Left renal cortex interstitium (tissue), 4 donors: ENCODE measurements at places on chromosomes 11 and 22.

- DNase-seq: no peak
Observed at GRCh38 chr11:78941226-78941851, 366.7 kb upstream of the NARS2 start.

DNA sequence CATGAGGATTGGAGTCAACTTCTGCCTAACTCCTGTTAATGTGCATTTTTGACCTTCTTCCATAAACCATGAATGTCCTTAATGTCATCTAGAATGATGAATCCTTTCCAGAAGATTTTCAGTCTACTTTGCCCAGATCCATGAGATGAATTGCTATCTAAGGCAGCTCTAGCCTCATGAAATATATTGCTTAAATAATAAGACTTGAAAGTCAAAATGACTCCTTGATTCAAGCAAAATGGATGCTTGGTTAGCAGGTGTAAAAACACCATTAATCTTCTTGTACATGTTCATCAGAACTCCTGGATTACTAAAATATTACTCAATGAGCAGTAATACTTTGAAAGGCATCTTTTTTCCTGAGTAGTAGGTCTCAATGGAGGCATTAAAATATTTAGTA lies 238.5 kb upstream of the ZC3H12C start:
- DNase-seq: no peak

DNA sequence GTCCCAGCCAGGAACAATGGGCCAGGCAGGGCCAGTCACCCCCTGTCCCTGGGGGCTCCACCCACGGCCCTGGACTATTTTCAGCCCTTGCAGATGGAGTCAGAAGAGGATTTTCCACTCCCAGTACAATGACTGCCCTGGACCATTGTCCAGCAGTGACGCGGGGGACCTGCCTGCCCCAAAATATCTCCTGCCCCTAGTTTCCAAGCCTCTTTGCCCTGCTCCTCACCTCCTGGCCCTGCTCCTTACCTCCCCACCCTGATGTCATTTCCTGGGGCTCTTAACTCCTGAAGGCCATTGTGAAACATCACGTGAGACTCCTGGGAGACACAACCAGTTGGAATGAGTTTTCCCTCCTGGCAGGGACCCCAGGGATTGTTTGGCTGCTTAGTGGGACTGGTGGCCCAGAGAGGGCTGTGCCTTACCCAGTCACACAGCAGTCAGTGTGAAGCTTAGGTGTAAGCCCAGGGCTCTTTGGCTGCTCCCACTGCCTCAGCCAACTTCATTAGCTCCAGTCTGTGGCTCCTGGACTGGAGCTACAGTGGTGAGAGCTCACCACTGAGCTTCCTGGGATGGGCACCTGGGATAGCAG lies 22.2 kb downstream of the P2RY2 start:
- no peak for DNase-seq

- peak; percentile 90 for DNase-seq
Observed at GRCh38 chr11:57778318-57779037, 16.9 kb downstream of the CTNND1 start.

DNA sequence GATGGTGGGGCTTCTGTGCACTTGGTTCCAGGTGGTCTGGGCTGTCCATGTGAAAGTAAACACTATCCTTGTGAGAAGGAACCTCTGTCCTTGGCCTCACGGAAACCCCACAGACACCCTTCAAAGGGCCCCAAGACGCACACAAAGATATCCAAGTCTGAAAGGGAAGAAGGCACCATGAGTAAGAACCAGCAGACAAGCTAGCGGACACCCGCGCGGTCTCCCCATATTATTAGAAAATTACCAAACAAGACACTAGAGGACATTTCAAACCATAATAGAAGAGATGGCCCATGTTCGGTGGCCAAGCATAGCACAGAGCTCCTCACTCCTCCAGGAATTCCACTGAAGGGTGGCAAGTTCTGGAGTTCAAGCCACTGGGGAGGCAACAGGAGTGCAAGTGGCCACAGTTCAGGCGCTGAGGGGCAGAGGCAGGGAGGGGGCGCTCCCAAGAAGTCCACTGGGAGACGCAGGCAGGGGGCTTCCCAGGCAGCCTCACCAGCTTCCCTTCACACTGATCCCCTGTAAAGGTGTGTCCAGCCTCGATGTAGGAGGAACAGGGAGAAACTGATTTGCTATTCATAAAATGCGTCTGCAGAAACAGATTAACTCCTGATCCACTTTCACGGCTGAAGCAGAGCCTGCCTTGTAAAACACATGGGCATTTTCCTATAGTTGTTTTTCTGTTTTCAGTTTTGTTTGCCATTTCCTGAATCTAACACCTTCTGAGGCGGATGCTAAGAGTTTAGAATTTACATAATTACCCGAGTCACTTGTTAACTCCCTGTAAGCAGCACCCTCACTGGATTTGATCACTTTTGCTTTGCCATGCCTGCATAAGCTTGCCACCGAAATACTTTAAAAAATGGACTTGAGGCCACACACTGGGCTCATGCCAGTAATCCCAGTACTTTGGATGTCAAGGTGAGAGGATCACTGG lies 9.1 kb upstream of the PPARA start:
- DNase-seq: no peak

- no peak for DNase-seq
Observed at GRCh38 chr22:39959640-39960447, at the start of gene TMA7B. TSS of gene TMA7B (plus strand) at chr22:39960397. CDS start at chr22:39964375, 3,978 bp downstream.

DNA sequence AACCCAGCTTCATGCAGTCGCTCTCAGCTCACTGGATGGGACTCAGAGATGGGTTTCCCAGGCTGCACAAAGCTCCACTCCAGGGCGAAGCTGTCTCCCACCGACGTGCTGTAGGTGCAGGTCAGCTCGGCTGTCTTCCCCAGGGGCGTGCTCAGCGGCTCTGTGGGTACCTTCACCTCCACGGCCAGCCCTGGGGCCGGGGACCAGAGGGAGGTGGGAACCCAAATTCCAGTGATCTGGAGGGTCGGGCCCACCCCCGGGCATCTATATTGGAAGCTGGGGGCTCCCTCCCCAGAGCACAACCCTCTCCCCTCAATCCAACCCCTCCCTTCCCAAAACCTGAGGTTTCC lies 689 bp downstream of the VSIG2 start:
- no peak for DNase-seq

- no peak for DNase-seq
Observed at GRCh38 chr11:80899381-80899780, 1458.6 kb upstream of the TENM4 start.

DNA sequence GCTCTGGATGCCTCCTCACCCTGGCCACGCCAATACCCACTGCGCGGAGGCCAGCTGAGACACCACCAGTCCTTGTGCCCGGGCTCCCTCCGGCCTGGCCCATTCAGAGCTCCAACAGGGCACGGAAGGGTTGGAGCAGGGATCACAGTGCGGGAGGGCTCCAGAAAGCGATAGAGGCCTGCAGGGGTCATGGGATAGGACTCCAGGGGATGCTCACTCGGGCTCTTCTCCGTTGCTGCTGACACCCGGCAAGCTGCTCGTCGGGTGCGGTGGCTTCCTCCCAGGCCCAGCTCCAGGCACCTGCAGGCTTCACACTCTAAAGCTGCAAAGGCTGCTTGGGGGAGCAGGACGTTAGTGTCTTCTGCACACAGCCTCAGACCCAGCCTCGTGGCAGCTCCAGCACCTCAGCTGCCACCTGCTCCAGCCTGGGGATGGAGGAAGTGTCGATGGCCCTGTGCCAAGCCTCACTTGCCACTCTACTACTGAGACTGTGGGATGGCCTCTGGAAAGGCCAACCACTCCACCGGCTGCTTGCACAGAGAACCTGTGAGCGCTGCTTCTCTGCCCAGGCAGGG lies 10.6 kb downstream of the WNT7B start:
- no peak for DNase-seq

DNA sequence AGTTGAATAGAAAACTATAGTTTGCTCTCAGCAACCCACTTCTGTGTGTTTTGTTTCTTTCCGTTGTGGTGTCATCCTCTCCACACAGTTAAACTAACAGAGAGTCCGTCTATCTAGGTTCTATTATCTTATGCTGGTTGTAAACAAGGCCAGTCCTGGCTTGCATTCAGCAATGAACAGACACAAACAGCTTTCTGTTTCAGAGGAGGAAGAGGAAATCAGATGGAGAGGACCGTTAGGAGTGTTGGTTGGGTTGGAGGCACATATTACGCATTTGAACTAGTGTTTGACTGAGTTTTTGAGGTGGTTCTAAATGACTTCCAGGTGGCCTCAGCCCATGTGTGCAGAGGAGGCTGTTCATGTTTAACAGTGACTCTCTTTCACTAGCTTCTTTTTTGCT lies 129.5 kb upstream of the SORL1-AS1 start:
- DNase-seq: no peak

DNA sequence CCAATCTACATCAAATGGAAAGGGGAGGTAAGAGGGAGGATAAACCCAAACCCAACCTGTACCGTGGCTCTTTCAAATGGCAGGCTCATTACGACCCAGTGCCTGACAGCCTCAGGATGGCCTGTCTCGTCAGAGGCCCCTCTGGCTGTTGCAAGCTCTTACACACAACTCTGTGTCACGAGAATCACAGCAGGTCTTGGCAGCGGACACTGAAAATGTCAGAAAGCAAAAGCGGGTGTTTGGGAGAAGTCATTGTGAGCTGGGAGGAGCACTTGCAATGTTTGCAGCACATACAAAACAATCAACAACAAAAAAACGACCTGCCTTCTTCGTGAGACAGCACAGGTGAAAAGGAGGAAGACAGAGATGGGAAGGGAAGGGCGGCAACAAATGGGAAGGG lies 248.1 kb downstream of the OPCML start:
- no peak for DNase-seq

GRCh38 chr11:110571081-110571720 lies 141.0 kb downstream of the ARHGAP20 start:
- no peak for DNase-seq

- DNase-seq: no peak
Observed at GRCh38 chr11:94511932-94512781, at the start of gene C11orf97. TSS of gene C11orf97 (plus strand) at chr11:94512461. CDS start at chr11:94512529, 68 bp downstream.

DNA sequence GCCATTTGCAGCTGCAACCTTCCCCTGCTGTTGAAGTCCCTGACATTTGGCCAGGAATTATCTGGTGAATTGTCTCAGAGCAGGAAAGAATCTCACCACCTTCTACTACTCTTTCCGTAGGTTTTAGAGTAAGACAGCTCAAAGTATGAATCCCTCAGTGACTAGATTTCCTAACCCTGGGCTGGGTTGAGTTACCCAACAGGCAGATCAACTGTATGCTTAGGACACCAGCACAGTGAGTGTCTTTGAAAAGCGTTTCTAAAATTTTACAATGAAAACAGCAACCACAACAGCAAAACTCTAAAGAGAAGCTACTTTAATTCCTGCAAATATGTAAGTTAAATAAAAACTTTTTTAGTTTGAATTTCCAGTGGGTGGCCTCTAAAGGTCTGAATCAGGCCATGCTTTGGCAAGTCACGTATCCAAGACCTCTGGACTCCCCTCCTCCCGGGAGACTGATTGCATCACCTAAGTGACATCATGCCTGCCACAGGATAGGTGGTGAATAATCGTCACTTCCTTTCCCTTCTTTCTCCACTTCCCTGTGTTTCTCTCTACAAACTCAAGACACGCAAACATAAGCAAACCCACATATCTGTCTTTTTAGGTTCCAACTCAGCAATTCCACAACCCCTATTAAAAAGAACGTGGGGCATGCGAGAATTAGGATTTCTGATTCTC lies 7.8 kb downstream of the OR8B12 start:
- DNase-seq: no peak

DNA sequence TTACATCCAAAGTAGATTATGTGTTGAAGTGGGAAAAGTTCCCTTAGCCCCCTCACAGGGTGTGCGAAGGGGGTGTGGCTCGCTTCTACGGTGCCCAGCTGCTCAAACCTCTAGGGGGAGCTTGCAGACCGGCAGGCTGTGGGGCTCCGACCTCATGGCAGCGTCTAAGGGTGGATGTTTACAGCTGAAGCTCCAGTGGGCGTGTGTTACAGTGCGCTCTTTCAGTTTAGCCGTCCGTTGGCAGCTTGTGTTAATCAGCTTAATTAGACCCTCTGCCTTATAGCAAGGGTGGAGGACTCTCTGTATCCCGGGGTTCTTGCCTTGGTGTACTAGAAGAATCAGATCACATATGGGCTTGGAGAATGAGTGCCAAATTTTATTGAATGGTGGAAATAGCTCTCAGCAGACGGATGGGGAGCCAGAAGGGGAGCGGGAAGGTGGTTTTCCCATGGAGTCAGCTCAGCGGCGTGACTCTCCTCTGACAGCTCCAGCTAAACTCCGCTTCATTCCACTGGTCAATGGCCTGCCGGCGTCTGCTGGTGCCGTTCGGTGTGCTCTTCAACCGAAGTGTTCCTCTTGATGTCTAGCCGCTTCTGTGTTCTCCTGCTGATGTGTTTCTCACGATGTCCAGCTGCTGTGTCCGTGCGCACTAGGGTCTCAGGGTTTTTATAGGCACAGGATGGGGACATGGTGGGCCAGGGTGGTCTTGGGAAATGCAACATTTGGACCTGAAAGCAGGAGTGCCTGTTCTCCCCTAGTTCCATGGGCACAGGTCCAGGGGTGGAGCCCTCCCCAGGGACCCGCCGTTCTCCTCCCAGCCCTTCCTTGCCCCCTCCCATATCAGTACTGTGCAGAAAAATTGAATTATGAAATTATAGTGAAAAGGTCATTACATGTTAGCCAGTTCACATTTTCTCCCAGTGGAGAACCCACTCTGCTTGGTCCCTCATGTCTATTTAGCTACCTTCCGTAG lies 28.6 kb upstream of the OR10G7 start:
- DNase-seq: peak; percentile 29

GRCh38 chr11:207863-208180 lies 314 bp downstream of the RIC8A start:
- peak; percentile 11 for DNase-seq

DNA sequence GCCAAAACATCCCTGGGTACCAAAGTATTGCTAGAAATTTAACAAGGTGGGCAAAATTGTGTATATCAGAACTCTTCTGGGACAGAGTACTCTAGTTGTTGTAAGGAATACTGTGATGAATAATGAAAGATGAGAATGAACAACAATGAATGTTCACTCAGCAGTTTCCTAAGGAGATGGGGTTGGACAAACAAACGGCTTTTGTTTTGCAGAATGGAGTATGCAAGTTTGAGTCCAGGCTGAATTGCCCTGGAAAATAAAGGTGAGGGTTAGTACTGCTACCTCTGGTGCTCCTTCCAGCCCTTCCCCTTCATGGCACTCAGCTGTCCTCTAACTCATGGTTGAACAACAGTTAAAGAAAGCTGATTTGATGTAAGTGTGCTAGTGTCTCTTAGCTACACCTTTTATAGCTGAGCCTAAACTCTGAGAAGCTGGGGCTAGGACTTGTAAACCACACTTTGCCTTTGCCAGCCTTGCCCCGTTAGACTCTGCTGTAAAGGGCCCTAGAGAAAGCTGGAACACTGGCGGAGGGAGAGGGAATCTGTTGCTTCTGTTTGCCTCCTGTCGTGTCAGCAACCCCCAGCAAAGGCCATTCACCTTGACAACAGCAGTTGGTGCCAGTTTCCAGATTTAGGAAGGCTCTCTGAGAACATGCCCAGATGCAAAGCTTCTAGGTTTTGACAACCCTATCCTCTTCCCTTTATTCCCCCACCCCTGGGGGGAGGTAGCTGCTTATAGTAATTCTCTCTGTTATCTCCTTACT lies 41.2 kb upstream of the POLD3 start:
- DNase-seq: no peak
